CD4-positive, alpha-beta T cell treated with Interleukin-6 for 4 hours (primary cell): ENCODE measurements at places on chromosomes 7 and 10.

DNA sequence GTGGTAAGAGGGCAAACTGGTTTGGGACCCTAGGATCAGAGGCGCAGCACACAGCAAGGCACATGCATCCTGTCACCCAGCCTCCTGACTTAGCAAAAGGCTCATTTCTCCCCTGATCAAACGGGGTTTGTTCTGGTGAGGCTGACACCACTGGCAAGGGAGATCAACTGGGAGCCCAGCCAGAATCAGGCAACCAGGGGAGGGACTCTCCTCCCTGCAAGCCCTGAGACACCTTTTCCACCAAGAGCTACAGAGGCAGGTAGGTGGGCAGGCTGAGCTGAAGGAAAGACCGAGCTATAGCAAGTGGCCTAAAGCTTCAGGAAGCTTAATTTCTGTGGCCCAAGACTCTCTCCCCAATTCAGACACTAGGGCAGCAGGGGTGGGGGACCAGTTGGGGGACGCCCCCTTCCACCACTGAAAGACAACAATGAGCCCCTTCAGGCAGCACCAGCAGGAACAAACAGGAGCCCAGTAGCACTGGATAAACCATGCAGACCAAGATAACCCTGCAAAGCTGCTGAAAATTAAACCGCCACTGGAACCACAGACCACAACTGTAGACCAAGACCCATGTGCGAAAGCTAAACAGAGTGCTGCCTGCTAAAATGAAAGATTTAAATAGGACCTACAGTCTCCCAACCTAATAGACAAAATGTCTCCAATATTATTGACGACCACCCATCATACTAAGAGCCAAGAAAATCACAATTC is 27.1 kb upstream of the SAR1A start:
- DNase-seq = no peak

DNA sequence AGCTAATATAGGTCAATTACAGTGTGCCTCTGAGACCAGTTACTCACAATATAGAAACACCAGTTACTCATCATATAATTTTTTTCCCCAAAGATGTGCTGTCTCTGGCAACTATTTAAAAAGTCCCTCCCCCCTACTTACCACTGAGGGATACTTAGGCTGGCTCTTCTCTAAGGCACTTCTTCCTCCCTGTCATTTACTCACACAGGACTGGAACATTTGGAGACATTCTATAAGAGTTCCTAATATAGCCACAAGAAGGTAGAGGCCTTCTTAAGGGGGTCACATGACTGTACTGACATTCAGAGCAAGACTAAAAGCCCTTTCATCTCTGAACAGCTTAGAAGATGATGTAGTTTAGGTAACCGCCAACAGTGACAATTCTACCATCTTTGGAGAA is 44.4 kb upstream of the SLIT1 start:
- no peak for DNase-seq

- no peak for DNase-seq
Measured at GRCh38 chr10:123398180-123398591, 244.0 kb downstream of the BUB3 start.

- DNase-seq = no peak
Measured at GRCh38 chr10:34999532-34999931, 90.6 kb downstream of the CUL2 start.

- DNase-seq = no peak
Measured at GRCh38 chr7:107898997-107899594, 8.1 kb downstream of the DLD start.

DNA sequence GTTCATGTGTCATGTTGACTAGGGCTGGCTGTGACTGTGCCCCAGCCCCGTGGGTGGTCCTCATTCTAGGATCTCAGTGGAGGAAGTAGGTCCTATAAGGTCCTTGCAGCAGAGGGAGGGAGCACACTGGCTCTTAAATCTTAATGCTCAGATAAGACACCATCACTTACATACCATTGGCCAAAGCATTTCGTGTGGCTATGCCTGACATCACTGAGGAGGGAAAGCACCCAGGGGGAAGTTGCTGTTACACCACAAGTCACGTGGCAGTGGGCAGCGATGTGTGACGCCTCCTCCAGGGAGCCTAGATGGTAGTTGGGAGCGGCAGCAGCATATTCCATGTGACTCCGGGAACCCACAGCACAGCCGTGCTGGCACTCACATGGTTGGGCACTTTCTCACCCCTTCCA is 224.7 kb upstream of the SH2B2 start:
- no peak for DNase-seq

DNA sequence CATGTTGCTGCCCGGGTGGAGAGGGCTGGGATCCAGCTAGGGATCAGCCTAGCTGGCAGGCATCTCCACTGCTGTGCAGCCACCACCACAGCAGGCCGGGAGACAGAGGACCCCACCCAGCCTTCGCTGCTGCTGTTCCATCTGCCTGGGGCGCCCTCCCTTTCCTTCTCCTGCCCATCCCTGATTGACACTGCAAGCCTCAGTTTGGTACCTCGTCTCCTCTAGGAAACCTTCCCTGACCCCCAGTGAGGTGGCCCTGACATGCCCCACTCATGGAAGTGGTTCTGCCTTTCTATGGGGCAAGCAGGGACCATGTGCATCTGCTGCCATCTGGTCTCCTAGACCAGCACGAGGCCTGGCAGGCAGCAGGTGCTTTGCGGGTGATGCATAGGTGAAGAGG is 30.4 kb upstream of the DPYSL4 start:
- no peak for DNase-seq

DNA sequence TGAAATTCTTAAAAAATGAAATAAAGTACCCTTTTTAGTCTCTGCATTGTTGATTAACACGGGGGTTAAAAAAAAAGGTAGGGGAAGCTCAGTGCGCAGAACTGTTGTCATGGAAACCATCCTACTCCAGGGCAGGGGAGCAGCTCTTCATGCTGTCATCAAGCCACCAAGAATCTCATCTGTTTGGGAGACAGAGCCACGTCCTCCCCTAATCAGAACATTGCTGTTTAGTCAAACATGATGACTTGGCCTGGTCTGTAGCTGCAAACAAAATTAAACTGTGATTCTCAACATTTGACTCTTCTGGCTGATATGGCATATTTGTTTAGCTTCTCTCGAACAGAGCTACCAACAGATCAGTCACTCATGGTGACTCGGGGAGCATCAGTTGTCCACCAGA is 254.4 kb upstream of the KLF14 start:
- DNase-seq = peak; percentile 54

DNA sequence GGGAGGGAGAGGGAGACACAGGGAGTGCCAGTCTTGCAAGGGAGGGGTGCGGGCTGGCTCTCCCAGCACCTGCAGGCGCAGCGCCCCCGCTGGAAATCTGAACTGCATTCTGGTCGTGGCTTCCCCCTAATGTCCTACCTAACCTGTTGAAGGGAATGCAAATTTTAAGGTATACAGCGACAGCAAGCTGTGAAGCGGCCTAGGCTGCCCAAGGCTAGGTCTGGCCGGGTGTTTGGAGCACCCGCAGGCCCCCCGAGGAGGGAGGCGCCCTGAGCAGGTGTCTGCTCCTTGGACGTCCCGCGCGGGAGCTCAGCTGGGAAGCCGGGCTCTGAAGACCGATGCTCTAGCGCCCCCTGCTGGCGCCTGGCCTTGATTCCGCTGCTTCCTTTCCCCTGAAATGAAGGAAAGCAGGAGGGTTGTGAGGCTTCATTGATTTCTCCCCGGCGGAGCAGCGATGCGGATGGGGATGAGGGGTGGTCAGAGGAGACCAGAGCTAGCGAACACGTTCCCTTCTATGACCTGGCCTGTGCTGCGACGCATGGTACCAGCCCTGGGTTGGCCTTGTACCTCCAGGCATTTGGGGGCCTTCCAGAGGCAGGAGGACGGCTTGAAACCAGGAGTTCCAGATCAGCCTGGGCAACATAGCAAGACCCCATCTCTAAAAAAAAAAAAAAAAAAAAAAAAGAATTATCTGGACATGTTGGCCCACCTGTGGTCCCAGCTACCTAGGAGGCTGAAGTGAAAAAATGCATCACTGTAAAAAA is 601.3 kb downstream of the GALNT17 start:
- peak; percentile 62 for DNase-seq

DNA sequence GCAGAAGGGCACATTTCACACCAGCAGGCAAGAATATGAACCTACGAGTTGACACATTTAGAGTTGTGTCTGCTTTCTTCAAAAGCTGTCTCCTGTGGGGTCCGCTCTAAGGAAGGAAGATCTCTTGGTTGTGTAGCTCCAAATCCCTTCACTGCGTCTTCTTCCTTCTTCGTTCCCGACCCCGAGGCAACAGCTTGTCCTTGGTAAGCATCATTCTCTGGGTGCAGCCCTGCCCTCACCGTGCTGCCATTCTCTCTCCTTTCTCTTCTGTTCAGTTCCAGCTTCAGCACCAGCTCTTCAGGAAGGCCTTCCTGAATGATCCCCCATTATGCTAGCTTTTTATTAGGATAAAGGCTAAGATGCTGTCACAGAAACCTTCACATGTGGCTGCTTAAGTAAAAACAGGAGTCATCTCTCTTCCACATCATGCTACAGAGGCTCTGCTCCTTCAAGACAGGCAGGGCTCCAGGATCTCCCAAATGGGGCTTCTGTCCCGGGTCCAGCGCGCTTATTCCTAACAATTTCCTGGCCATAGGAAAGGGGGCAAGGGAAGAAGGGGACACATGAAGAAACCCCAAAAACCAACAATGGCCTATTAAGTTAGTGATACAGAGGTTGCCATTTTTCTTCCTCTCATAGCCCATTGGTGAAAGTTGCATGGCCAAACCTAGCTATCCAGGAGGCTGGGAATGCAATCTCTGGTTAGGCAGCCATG is 52.2 kb upstream of the SHH start:
- DNase-seq = no peak

GRCh38 chr7:54546081-54546985 is 4.2 kb downstream of the VSTM2A start:
- DNase-seq = no peak

DNA sequence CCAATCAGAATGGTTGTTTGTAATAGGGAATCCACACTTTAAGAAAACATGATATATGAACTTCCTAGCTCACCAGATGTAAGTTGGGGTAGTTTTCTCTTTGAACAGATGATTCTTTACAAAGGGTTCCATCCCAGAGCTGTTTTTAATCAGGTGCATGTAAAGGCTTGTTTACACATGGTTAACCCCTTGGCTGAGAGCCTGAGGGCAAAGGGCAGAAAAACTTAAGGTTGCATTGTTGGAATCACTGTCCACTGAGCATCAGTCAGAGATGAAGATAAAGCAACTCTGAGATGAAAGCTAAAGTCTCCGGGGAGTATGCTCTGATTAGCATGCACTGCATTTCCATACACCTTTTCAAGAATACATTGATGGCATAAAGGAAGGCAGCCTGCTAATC is 518.2 kb downstream of the SORCS3 start:
- DNase-seq = no peak

GRCh38 chr10:77201135-77202106 is 436.2 kb downstream of the KCNMA1 start:
- no peak for DNase-seq

- DNase-seq = no peak
Measured at GRCh38 chr7:102836191-102836919, 76.4 kb upstream of the LRRC17 start.

DNA sequence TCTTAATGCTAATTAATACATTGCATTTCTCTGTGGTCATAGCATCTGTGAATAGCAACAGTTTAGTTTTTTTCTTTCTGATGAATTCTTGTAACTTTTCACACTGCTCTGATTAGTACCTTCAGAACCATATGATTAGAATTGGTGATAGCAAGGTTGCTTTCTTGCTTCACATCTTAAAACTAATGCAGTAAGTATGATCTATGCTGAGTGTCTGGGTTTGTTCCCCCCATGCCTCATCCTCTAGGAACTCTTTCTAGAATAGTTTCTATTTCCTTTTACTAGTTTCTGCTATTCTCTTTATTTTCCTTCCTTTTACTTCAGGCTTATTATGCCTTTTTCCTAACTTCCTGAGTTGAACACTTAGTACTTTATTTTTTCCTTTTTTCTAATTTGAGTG is 32.4 kb downstream of the TES start:
- DNase-seq = no peak

GRCh38 chr7:36204929-36205635 is 52.0 kb downstream of the EEPD1 start:
- DNase-seq = no peak

- DNase-seq = no peak
Measured at GRCh38 chr10:70228491-70228890, 4.7 kb downstream of the PPA1 start.

- no peak for DNase-seq
Measured at GRCh38 chr10:12357525-12358151, 8.3 kb downstream of the CAMK1D start.

GRCh38 chr10:123997486-123998196 is 95.8 kb downstream of the CHST15 start:
- no peak for DNase-seq

DNA sequence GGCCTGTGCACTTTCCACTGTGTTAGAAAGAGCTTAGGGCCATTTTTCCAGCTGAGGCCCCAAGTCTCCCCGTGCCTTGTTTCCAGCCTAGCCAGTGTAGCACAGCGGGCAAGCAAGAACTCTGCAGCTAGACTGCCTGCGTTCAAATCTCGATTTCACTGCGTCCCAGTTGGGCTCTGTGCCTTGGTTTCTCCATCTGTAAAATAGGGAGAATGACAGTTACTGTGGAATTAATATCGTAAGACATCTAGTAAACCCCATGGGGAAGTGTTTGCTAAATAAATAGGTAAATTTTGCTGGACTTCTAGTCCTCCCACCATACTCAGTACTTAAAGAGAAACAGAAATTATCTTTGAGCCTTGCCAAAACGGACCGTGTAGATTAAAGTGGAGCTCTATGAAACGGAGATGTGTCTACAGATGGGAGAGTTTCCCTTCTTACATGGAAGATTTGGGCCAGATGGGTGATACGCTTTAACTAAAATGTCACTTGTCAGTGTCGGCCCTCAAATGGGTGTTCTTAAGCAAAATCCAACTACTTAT is 3.5 kb upstream of the HKDC1 start:
- no peak for DNase-seq

DNA sequence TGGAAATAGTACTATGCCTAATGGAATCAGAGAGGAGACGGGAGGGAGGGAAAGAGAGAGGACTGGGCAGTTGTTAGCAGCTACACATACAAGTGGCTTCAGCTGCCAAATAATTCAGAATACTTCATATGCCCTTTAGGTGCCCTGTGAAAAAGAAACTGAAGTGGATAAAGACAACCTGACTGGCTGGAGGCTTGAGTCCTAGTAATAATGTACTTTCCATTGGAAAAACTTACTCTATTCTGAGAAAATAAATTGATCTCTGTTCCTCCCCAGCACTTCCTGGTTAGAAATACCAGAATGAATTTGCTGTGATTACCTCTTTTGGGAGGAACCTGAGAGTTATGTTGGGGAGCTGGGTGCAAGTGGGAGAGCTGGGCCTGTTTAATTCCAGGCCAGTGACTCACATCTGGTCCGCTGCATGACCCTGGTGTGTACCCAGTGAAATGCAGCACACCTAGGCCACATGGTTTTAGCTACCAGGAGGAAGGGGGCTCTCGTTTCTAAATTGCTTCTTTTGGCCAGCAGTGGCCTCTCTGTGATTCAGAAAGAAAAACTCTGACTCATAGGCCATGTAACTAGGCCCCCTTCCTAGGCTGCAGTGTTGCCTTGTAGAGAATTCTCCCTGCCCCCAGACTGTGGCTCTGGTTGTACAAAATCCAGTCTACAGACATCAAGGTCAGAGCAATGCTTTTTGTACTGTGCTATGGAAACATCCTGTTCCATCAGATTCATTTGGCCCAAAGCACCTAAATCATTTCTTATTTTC is 6.5 kb downstream of the AGFG2 start:
- peak; percentile 72 for DNase-seq

- no peak for DNase-seq
Measured at GRCh38 chr7:35565927-35566326, 129.0 kb downstream of the HERPUD2 start.
